Stimulated activated CD4-positive, alpha-beta T cell treated with anti-CD3 and anti-CD28 coated beads, Interleukin-12 subunit alpha, Interleukin-12 subunit beta, amount 100 ng/mL, for 24 hours (primary cell): ENCODE measurements at places on chromosomes 7 and 10.

GRCh38 chr10:12699781-12700556 is 301.5 kb downstream of the CCDC3 start:
- no peak for DNase-seq

- no peak for DNase-seq
Observed at GRCh38 chr10:3464760-3465405, 292.3 kb upstream of the PITRM1 start.

GRCh38 chr10:49596836-49597235 is 13.3 kb upstream of the SLC18A3 start:
- no peak for DNase-seq

- DNase-seq = no peak
Observed at GRCh38 chr10:133196936-133197758, 32.9 kb upstream of the UTF1 start.

DNA sequence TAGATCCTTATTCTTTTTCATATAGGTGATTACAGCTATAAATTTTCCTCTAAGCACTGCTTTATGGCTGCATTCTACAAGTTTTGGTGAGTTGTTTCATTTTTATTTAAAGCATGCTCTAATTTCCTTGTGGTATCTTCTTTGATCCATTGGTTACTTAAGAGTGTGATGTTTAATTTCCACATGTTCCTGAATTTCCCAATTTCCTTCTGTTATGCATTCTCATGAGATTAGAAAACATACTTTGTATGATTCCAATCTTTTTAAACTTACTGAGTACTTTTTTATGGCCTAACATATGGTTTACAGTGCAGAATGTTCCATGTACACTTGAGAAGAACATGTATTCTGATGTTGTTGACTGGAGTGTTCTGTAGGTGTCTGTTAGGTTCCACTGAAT is 53.4 kb downstream of the MYL10 start:
- DNase-seq = no peak

DNA sequence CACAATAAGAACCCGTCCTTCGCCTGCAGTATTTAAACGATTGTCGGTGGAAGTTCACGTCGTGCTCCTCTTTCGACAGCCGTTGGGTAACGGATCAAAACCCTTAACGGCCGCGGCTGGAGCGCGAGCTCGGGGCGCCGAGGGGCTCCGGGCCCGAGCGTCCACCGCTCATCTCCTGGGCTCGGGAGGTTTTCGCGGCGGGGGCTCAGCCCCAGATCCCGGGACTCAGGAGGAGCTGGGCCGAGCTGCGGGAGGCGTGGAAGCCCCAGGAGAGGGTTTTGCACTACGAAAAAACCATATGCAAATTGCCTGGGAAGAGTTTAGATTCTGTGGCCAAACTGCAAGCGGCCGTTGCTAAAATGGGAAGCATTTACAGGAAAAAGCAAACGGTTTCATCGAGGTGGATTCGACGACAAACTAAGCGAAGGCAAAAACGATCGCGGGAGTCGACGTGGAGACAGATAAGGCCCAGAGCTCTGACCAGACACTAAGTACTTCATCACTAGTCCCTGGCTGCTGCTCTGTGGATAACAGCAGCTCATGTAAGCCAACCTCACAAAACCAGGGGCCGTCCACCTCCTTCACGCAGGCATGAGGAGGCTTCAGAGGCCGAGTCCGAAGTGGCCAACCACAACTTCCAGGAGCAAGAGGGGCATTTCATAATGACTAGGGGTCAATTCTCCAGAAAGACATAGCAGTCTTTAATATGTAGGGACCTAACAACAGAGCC is 129.7 kb downstream of the MARCHF5 start:
- no peak for DNase-seq

DNA sequence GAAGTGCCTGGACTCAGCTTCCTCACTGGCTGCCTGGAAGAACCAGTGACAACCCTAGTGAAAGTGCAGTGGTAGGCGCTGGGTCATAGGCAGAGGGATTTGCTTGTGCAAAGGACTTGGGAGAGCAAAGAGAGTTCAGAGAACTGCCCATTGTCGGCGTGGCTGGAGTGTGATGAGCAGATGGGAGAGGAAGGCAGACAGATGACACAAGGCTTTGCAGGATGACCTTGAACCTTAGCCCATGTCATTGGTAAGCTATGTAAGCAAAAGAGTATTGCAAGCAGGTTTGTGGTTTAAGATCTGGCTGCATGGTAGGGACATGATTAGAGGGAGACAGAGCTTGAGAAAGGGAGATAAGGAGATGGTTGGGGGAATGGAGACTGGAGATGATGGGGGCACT is 35.3 kb upstream of the NOBOX start:
- DNase-seq = no peak

DNA sequence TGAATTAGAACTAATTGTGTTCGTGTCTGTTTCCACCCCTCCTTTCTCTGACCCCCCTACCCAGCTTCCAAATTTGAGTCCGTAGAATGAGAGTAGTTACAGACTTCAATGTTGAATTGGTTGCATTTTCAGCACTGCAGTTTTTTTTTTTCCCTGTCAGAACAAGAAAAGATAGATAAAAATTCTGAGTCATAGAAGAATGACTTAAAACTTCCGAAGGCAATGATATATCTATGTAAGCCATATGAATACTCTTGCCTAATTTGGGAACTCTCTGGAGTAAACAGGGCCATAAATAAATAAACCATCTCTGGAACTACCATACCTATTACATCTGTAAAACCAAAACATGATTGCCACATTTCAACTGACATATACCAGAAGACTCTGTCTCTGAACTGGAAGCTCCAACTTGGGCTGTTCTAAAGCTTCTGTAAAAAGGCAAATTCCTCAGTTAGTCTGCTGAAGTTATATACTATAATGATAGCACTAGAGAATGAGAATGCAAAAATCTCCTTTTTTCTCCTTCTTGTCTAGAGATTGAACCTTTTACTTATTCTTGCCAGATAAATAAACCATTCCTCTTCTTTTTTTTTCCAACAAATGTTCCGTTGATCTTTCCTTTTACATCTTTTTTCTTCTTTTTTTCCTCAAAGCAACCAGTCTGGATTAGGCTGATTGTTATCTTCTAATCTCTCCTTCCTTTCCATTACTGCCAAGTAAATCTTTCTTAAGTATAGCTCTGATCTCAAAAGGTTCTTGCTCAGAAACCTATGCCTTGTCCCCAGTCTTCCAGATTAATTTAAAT is 23.5 kb downstream of the VCL start:
- no peak for DNase-seq

DNA sequence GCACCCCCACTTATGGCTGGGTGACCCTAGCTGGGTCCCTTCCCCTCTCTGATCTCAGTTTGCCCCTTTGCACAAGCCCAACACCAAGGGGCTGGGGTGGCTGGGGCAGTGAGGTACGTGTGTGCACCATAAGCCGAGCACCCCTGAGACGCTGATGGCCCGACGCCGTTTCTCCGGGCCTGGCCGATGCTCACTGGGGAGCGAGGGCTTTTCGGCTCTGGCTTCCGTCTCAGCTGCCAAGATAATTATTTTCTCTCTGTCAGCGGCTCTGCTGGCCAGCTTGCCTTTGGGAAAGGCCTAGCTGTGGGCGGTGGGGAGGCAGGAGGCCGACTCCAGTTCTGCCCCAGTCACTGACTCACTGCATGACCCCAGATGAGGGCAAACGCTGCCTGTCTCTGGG is 91.0 kb downstream of the ZMIZ1 start:
- no peak for DNase-seq

DNA sequence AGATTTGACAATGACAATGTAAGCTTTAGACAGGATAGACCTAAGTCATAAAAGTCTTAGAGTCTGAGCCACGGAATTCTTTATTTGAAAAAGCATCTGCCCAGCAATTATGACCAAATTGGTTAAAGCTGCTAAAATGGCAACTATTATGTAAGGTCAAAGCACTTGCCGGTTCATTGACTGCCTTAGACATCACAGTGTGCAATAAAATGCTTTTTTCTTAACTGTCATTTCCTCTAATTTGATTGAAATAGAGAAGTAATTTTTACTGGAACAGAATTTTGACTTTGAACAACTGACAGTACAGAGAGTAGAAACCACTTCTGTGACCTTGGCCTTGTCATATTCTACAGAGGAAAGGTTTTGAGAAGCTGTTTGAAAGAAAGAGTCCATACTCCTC is 142.9 kb downstream of the THSD7A start:
- no peak for DNase-seq

GRCh38 chr7:41916450-41916927 is 213.6 kb upstream of the INHBA start:
- no peak for DNase-seq

GRCh38 chr10:111934931-111935330 is 248.6 kb downstream of the GPAM start:
- DNase-seq = no peak
